ENCODE measurements at places on chromosomes 16 and 17.

GRCh38 chr17:37770631-37771518, 26.0 kb upstream of the HNF1B start:
- DNase-seq: peak; percentile 76

- DNase-seq: no peak
Observed at GRCh38 chr17:68382582-68383085, 74.7 kb downstream of the WIPI1 start.

DNA sequence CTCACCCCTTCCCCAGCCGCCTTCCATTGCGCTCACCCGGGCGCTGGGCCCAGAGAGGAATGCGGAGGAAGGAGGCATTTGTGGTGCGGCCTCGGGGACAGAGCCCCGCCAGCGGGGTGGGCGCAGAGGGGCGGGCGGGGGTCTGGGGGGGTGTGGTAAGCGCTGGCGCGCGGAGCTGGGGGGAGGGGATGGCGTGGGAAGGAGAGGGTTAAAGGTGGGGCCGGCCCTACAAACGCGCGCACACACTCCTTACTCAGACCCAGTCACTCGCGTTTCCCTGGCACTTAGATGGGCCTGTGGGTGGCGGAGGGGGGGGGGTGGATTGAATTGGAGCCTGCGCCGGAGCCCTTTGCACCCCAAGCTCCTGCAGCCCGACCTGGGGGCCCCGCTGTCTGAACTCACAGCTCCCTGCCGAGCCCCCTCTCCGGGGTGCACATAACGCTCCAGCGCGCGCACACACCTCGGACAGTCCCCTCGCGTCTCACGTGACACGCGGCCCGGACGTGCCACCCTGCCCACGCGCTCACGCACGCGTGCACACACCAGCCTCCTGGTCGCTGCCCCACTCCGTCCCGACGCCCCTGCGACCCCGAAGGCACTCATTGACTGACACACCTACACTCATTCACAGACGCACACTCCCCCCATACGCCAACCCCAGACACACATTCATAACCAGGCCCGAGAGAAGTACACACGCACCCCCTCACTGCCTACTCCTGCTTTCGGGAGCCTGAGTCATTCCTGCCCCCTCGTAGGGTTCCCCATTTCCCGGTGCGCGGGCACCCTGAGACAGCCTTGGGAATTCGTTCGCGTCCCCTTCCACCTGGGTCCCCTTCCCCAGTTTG, 844 bp downstream of the TBKBP1 start:
- peak; percentile 88 for DNase-seq

DNA sequence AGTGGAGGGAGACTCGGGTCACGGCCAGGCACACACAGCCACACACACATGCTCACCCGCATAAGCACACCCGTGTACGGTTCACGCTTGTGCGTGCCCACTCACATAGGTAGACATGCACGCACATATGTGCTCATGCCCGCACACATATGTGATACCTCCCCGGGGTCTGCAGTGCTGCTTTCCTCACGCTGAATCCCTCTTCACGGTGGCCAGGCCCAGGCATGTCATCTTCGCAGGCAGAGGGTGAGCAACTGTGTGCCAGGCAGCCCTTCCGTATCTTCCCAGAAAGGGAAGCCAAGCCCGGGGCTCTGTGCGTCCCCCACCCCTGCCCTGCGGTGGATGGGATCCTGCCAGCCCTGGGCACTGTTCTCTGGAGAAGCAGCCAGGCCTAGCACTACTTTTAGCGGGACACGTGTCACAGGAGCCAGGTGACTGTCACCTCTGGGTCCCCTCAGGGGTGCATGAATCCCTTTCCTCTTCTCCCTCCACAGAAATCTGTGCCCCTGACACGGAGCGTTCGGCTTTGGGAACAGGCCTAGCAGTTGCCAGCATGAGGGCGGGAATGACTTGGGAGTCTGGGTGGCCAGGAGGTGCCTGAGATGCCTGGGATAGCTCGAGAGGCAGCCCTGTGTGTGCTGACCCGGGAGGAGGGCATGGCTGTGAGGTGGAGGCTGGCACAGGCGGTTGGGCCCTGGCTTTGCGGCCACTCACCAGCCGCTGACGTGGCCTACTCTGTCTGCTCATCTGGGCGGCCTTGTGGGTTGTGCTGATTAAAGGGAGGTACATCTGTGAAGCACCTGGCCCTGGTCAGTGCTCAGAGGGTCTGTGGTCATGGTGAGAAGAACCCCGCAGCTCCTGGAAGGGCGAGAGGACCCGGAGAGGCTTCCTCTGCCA, 47.5 kb downstream of the BAIAP2 start:
- DNase-seq: no peak

GRCh38 chr16:628321-629061, 2.3 kb upstream of the WFIKKN1 start:
- no peak for DNase-seq

- no peak for DNase-seq
Observed at GRCh38 chr17:41796121-41796895, 9.8 kb upstream of the JUP start.

- DNase-seq: no peak
Observed at GRCh38 chr16:55469821-55470532, 9.0 kb upstream of the MMP2 start.

GRCh38 chr17:78034429-78035091, 76.1 kb downstream of the TNRC6C start:
- no peak for DNase-seq

DNA sequence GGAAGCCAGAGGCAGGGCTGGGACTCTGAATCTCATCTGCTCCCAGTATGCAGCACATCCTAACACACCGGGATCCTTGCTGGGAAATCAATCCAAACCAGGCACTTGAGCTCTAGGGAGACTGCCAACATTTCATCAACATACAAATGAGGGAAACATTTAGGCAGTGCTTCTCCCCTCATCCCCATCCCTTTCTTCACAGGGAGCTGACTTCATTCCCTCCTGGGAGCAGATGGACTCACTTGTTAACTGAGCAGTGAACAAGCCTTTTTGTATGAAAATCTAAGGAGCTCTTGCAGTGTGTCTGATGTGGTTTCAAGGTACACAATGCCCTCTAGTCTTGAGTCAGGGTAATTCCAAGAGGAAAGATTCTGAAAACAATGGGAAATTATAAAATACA, 96.3 kb downstream of the TMEM114 start:
- no peak for DNase-seq

GRCh38 chr17:8101721-8102120, 14.2 kb upstream of the ALOX12B start:
- no peak for DNase-seq

- no peak for DNase-seq
Observed at GRCh38 chr16:10646581-10647263, 48.0 kb downstream of the TEKT5 start.

GRCh38 chr17:69879576-69879975, 195.4 kb upstream of the KCNJ16 start:
- DNase-seq: no peak

GRCh38 chr17:57399690-57400089, 143.4 kb downstream of the MSI2 start:
- DNase-seq: no peak

- no peak for DNase-seq
Observed at GRCh38 chr16:55222486-55222885, 101.5 kb upstream of the IRX6 start.

- peak; percentile 43 for DNase-seq
Observed at GRCh38 chr16:27080895-27081294, 14.2 kb downstream of the C16orf82 start.

GRCh38 chr16:10518479-10519041, 61.8 kb downstream of the EMP2 start:
- DNase-seq: no peak

DNA sequence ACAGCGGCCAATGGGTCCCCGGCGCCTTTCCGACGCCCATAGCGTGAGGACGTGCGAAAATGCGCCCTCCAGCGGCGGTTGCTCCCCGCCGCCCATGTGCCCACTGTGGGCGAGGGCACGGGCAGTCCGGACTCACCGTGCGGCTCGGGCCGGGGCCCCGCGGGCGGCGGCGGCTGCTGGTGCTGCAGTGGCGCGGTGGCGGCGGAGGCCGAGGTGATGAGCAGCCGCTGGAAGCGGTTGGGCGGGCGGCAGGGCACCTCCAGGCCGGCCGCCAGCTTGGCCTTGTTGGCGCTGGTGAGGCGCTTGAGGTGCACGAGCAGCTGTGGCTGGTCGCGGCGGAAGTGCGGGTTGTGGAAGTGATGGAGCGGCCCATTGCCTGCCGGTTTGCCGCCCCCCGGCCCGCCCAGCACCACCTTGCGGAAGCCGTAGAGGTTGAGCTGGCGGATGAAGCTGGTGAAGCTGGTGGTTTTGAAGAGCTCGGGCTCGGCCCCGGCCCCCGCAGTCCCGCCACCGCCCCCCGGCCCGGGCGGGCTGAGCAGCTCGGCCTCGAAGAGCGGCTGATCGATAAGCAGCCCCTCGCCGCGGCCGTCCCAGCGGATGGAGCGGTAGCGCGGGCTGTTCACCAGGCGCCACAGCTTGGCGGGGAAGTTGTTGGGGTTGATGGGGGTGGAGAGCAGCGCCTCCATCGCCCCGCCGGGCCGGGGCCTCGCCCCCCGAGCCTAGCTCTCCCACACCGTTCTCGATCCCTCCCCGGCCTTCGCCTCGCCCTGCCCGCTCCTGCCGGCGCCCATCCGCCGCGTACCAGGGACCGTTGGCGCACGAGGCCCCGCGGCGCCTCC, at the start of gene HSF5:
Gene HSF5, minus strand, starts transcription at position 820 of the 839 bp plus-strand sequence. Its CDS starts 134 bp downstream, at position 686.
- DNase-seq: no peak

DNA sequence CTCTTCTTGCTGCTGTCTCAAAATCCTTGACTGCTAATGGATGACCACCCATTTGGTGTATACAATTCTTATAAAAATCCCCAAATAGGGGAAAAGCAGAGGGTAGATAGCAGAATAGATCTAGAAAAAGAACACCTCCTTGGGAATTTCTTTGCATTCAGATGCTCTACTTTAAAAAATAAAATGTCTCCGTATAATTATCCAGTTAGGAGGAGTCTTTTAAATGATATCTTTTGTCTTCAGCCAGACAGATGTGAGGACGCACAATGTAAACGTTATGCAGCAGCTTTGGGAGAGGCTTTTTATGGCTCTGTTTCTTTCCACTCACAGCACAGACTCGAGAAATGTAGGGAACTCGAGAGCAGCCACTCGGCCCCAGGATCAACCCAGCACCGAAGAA, 300.2 kb downstream of the IRF8 start:
- no peak for DNase-seq

DNA sequence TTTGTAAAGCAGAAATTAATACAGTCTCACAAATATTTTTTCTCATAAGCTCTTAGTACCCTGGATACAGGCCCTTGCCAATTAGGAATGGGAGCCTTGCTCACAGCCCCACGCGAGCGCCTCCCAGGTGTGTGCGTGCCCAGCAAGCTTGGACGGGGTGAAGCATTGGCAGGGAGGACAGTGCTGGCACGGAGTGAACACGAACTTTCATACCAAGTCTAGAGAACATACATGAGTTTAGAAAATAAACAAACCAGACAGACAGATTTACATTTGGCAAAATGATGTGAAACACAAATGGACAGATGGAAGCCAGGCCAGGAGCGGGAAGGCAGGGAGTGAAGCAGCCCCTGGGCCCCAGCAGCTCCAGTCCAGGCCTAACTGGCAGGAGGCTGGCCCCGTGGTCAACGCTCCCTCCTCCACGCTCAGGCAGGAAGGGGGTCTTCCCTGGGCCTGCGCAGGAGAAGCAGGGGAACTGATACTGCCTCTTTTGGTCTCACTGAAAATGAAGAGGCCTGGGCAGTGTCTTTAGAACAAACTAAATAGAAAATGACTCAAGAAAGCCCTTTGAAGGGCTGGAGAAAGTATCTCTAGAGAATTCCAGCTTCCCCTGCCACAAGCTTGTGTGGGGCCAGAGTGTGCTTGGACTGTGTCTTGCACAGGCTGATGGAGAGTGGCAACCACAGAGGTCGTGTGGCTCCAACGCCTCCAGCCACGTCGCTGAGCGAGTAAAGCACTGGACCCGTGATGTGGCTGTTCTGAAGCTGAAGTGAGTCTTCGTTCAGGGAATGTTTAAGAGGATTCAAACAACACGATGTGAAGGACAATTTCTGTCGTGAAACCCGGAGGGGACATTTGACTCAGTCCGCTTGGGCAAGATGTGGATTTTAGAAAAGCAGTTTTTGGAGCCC, 9.9 kb upstream of the FOXJ1 start:
- no peak for DNase-seq

DNA sequence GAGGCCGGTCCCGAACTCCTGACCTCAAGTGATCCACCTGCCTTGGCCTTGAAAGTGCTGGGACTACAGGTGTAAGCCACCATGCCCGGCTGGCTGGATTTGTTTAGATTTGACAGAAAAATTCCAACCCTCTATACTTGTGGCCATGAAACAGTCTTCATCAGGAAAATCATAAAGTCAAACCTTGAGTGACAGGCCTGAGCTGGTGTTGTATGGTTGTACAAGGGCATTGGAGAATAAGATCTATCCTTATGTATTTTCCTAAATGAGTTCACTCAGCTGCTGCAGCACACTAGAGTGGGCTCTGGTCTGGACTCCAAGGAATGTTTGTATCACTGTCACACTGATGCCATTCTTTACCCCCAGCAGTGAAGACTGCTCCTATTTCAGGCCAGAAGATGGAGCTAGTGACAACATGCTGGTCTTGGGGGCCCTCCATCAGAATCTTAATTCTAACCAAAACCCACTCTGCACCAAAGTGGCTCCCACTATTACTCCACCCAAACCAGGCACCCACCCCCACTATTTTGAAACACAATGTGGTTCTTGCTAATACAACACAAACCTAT, 27.4 kb downstream of the SNX11 start:
- no peak for DNase-seq

DNA sequence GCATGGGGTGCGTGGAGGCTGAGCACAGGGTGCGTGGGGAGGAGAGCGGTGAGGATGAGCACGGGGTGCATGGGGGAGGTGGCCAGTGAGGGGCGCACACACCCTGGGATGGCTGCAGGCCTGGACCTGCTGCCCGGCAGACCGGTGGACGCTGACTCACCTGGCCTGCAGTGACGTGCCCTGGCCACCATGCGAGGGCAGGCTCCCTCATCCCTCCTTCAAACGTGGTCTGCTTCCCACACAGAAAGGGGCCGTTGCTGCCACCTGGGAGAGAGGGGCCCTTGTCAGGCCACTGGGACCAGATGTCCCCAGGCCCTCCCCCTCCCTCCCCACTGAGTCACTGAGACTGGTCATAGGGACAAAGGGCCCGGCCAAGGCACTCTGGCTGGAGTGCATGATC, 20.1 kb upstream of the APRT start:
- peak; percentile 29 for DNase-seq

DNA sequence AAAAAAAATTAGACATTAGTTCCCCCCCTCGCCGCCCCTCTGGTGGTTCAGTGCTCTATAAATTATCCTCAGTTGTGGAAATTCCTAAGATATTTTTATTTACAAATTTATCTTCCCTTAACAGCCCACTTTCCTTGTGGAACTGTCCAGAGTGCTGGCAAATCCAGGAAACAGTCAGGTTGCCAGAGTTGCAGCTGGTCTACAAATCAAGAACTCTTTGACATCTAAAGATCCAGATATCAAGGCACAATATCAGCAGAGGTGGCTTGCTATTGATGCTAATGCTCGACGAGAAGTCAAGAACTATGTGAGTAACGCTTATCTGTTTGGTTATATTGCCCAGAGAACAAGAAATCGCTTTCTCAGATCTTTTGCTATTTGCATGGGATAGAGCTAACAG, 2.9 kb downstream of the KPNB1 start:
- no peak for DNase-seq
